T-helper 17 cell (primary cell): ENCODE measurements at places on chromosomes 4 and X. TPM values are rescaled to one million over a fixed set of nuclear protein-coding genes. Genes with fewer than 3 reads are reported as not detected.

The ALB gene
- total RNA-seq, result not detected

The JCHAIN gene
- total RNA-seq, result 2.8 TPM

- DNase-seq, result no peak
These were observed 6.4 kb upstream of the RHOH start for GRCh38 chr4:40190465-40190864.

DNA sequence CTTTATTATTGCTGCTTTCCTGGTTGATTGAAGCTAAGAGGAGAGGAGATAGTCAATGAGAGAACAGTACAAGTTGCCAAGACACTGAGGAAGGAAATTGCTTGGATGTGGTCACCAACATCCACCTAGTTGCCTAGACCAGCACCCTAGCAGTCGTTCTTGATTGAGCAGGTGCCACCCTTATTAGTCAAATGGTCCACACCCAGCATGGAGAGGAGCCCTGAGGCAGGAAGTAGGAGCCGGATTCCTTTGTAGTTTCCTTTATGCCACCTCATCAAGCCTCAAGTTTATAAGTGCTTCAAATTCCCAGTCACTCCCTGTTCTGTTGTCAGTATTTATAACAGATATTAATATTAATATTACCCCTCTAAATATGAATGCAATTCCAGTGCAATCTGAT is 19.1 kb downstream of the PAGE2 start:
- no peak for DNase-seq

GRCh38 chr4:29581457-29581856 is 1138.7 kb upstream of the PCDH7 start:
- no peak for DNase-seq

DNA sequence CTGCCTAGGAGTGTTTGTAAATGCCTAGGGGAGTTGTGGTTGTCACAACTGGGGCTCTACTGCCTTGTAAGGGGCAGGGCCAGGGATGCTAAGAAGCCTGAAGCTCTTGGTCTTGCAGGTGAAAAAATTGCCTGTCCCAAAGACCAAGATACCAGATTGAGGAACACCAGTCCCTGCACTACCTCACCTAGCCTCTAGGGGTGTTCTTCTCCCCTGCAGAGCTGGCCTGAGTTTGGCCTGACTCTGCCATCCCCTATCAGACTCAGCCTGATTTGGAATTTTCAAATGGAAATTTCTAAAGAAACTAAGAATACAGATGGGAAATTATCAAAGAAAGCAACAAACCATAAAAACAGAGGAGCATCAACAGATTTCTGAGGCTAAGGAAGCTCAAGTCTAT is 90.4 kb downstream of the ZC4H2 start:
- no peak for DNase-seq

DNA sequence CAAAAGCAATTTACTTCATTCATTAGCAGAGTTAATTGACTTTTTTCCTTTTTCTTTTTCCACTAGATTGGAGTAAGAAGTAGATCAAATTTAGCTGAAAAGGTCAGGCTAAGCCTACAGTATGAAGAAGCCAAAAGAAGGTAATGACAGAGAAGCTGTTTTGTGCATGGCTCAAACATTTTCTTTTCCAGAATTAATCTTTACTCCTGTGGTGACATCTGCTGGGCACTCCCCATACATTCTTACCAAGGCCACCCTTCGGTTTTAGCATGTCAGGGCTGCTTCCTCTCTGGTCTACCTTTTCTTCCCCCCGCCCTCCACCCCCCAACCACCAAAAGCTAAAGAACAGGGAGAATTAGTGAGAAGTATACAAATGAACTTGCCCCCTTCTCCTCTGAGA is 70.2 kb downstream of the CLDN22 start:
- DNase-seq, result no peak

GRCh38 chr4:121829511-121829910 is 5.8 kb upstream of the CCNA2 start:
- no peak for DNase-seq
